ENCODE measurements at places on chromosomes 3 and 15. TPM values are rescaled to one million over a fixed set of nuclear protein-coding genes. Genes with fewer than 3 reads are reported as not detected.

Gene FAH
- polyA plus RNA-seq: 82.4 TPM

Gene CHRD
- not detected for polyA plus RNA-seq

Gene DGKG
- polyA plus RNA-seq: 4.5 TPM

Gene FETUB
- not detected for polyA plus RNA-seq

Gene LCTL
- 0.59 TPM for polyA plus RNA-seq

Gene COL6A5
- polyA plus RNA-seq: not detected

Gene TRH
- polyA plus RNA-seq: not detected

Gene P2RY14
- not detected for polyA plus RNA-seq

Gene TRAK1
- polyA plus RNA-seq: 6.6 TPM

Gene CLDN16
- 3.8 TPM for polyA plus RNA-seq

Gene PFN2
- polyA plus RNA-seq: 11.2 TPM
